ENCODE measurements at places on chromosomes 3 and 15. TPM values are rescaled to one million over a fixed set of nuclear protein-coding genes. Genes with fewer than 3 reads are reported as not detected.

RAB6B gene
- total RNA-seq: 0.33 TPM

GABRB3 gene
- total RNA-seq: not detected

- DNase-seq: peak; percentile 65
Measured at GRCh38 chr15:57554063-57554811, 37.5 kb upstream of the MYZAP start.

DNA sequence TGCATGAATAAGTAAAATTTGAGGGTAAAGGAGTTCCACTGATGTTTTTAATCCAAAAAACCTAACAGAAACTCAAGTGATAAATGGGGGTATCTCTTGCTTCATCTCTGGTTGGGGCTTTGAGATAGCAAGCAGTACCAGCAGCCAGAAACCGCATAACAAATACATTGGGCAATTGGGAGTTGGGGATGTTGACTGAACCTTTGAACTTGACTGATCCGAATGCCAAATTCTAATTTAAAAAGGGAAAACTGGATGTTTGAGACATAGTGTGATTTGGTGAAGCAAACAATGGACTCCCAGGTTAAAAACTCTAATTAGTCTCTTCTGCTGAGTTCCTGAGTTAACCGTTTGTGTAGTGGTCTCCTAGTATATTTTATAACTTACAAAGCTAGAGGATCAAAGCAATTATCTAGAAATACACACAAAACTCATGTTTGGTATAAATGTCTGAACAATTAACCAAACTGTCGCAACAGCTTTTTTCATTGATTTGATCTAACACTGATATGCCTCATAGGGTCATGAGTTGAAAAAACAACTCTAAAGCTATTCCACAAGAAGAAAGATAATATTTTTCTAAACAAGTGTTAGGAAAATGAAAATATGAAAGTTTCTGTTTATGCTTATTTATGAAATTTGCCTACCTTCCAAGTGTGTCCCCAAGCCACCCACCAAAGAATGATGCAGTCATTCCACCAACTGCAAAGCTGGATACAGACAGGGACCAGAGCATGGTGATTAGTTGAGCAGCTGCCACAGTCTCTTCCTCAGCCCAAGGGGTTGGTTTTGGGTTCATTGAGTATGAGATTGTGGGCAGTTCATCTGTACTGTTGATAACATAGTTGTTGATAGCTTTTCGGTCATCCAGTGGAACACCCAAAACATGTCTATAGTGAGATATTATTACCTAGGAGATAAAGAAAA lies 12.4 kb downstream of the SLC2A2 start:
- DNase-seq: no peak

DNA sequence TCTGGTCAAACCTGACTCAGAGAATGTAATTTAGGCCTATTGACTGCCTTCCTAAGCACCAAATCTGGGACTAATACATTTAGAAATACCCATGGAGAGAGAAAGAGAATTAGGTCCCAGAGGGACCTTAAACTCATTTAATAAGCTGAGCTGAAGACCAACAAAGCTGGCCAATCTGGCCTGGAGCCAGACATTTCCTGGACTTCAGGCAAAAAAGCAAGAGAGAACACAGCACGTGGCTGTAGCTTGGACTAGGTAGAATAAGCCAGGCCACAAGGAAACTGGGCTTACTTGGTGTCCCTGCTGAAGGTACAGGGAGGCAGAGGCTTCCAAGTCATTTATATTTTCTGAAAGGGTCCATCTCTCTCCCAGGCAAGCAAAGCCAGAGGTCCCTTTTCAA lies 88.1 kb downstream of the RTP4 start:
- no peak for DNase-seq

PATL2 gene
- total RNA-seq: not detected

DNA sequence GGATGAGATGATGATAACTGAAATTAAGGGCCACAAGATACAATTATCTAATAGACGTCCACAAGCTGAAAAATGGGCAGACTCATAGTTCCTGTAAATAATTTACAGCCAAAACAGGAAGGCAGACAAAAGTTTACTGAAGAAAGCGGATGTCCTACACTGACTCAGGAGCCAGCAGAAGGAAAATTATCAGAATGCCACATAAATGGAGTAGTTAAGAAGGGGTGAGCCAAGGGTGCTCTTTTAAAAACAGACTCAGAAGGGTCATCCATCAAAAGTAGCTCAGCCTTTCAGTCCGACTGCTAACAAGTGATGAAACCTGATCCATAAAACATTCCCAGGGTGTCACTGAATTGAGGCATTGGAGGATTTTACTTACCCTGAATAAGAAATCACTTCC lies 39.8 kb downstream of the TUSC7 start:
- no peak for DNase-seq

PLSCR2 gene
- not detected for total RNA-seq

MAP6D1 gene
- 4.6 TPM for total RNA-seq

CASR gene
- not detected for total RNA-seq

- DNase-seq: no peak
Measured at GRCh38 chr3:464255-464654, 267.7 kb downstream of the CHL1 start.

DNA sequence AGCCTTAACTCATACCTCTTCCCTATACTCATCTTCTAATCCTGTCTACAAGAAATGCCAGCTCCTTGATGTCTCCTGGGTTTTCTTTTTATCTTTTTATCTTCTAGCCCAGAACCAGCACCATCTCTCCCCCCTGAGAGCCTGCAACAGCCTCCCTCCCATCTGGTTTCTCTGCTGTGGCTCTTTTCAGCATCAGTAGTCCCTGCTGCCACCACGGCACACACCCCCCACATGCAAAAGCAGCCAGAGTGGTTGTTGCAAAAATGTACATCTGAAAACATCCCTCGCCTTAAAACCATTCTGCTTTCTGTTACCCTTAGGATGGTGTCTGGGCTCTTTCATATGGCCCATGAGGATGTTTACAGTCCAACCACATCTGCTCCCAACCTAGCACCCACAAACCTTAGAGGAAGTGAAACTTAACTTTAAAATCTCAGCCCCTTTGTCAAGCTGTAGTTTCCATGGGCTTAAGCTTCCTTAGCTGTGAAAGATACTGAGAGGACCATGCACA lies 775 bp downstream of the TTC21A start:
- DNase-seq: no peak

DNA sequence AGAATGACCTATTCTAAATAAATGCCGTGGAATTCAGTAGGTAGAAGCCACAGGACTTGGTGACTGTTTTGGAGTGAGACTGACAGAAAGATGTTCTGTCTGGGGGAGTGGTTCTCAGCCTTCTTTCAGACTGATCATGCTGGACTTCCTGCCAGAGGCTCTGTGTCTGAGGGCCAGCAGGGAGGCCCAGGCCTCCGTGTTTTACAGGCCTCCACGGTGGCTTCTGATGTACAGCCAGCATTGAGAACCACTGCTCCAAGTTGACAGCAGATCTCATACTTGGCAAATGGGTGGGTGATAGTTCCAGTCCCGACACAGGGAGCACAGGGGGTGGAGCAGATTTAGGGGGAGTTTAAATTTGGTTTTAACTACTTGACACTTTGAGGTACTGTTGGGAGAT lies 6.7 kb upstream of the PIGZ start:
- no peak for DNase-seq

DNA sequence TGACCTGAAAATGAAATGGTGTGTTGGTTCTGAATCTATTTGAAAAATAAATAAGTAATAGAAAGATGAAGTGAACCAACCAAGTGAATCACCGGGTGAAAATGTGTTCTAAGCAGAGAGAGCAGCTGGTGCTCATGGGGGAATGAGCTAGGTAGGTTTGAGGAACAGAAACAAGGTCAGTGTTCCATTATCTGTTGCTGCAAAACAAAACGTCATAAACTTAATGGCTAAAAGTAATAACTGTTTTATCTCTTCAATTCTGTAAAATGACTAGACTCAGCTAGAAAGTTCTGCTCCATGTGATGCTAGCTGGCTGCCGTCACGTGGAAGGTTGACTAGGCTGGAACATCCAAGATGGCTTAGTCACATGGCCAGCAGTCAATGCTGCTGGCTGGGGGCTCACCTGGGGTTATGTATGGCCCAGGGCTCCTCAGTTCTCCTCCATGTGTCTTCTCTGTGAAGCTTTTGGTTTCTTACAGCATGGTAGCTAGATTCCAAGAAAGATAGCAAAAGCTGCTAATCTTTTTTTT lies 13.3 kb upstream of the SH3BP5 start:
- DNase-seq: no peak

GRCh38 chr15:73596174-73596573 lies 37.0 kb downstream of the NPTN start:
- no peak for DNase-seq

DNA sequence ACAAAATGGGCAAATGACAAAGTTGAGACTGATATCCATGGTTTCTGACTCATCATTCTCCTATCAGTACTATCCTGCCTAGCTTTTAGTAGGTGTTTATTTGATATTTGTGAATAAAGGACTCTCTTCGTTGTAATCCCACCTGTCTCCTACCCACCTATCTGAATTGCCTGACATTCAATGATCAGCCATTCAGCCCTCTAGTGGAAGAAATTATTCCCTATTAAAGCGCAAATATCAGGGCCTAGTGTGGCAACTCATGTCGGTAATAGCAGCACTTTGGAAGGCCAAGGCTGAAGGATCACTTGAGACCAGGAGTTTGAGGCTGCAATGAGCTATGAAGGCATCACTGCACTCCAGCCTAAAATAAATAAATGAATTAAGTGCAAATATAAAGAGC lies 195.7 kb upstream of the SETMAR start:
- no peak for DNase-seq

DNA sequence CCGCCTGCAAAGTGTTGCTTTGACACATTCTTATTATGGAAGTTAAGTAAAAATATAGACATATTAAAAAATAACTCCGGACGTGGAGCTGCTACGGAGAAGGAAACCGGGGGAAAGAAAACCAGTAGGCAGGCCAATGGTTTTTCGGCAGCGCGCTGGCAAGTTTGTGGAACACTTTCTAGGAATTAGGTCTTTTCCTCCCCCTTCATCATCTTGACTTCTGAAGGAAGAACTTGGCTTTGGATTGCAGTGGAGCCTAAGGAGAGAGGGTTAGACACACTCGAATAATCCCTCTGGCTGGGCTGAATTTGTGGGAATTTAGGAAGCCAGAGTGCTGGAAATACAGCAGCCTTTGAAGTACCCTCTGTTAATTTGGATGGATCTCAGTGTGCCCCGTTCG lies 317 bp downstream of the ROBO2 start:
- DNase-seq: no peak

- DNase-seq: no peak
Measured at GRCh38 chr3:135449046-135449445, 516.5 kb upstream of the PPP2R3A start.

DNA sequence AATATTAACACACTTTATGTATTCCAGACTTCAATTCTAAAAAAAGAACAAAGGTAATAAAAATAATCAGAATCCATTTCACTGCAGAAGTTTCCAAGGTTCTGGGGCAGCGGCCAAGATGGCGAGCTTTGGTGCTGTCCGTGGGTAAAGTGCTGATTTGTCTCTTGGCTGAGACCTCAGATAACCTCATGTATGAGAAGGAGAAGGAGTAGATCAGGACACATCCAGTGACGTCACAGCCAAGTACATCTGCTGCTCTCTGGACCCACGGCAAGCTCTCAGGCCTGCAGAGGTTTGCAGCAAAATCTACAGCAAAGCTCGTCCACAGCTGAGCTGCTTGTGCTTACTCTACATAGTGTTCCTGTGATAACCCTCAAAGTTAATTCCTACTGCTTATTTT lies 165.7 kb downstream of the MAGI1 start:
- no peak for DNase-seq

- DNase-seq: peak; percentile 23
Measured at GRCh38 chr3:59446775-59447465, 397.1 kb upstream of the CFAP20DC start.

LARP6 gene
- 45.4 TPM for total RNA-seq

LRRIQ4 gene
- not detected for total RNA-seq

DNA sequence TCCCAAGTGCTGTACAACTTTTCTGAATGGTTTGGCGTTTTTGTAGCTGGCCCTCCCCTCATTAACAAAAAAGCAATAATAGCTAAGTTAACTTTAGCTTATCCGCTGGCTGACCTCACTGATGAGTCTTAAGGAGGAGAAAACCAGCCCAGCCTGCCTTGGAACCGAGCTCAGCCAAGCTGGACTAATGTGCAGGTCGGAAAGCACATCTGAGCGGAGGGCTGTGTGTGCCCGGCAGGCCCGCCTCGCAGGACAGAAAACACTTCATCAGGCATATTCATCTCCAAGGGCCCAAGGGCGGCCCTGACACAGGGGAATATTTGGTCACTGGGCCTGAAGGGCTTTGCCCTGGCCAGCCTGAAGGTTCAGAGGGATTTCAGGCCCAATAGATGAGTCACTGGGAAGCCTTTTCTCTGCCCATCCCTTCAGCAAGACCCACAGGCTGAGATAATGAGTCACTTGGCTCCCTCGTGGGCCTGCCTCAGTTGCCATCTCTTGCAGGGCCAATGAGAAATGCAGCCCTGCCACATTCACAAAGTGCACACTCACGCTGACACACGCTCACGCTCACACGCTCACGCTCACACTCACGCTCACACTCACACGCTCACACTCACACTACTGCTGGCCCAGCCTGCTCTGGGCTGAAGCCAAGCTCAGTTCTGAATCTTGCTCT lies 75.1 kb downstream of the SLC12A8 start:
- DNase-seq: peak; percentile 88

DNA sequence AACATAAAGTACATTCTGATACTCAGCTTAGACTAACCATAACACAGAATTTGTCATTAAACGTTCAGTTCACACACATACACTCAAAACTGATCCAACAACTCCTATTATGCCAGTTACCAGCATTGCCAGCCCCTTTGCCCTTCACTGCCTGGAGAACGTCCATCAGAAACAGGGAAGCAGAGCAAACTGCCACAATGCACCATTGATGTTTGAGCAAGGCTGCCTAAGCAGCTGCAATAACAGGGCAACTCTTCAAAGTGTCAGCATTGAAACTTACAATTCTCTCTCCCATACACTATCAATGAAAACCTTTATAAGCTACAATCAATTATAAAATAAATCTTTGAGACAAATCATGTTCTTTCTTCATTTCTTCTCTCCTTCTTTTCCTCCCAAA lies 85.1 kb downstream of the ZBTB20 start:
- no peak for DNase-seq

- DNase-seq: no peak
Measured at GRCh38 chr3:4656626-4657328, 163.6 kb downstream of the ITPR1 start.

Measured in A172 (cell line).